ENCODE measurements at places on chromosomes 7 and 10.

DNA sequence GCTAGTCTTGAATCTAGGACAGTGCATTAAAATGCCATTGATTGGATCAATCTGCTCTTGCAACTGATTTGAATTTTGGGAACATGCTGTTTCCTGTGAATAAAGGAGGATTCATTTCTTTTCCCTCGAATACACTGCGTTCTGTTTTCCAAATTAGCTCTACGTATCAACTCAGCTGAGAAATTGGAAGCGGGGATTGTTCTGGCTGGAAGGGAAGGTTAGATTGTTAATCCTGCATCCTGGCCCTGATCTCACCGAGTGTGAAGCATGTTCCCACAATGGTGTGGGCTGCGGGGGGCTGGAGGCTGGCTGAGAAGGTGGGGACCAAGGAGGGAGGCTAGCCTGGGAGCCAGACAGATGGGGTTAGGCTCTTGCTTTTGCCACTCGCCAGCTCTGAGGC lies 17.6 kb downstream of the HTRA1 start:
- no peak for DNase-seq

DNA sequence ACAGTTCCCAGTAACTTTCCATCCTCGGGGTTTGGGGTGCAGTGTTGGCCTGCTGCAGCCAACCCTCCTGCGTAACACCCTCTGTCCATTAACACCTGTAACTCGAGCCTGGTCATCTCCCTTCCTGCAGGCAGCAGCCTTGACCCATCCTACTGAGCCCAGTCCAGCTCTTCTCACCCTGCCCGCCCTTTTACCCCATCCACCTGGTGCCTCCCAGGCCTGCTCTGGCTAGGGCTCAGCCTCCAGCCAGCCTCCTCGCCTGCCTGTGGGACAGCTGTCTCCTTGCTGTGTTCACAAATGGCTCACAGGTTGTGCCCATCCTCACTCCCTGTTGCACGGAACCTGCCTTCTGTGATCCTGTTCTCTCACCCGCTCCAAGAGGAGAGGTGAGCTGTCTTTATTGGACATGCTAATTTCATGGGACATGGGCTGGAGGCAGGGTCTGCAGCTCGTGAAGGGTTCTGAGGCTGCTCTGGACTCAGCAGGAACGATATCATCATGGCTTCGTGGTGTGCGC lies 277.2 kb upstream of the TCERG1L start:
- DNase-seq: no peak

DNA sequence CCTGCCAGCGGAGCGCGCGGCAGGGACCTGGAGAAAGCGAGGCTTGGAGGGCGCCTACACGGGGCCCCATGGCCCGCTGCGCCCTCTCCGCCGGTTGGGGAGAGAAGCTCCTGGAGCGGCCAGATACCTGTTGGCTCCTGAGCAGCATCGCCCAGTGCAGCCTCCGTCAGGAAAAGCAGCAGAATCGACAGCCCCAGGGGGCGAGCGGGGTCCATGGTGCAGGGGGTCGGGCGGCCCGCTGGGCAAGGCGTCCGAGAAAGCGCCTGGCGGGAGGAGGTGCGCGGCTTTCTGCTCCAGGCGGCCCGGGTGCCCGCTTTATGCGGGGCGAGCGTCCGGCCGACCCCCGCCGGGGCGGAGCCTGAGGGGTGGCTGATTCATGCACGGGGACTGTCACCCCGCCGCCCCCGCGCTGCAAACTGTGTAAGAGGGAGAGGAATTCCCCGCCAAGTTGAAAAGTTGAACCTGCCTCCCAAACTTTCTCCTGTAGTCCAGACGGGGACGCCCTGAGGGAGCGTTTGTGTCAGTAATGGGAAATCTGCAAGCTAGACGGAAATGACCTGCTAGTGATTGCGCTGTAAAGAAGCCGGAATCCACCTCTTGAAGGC lies at the start of gene TFPI2:
TFPI2 (minus strand) TSS at position 290 of the 605 bp plus-strand sequence; CDS start at position 215, 75 bp downstream.
- peak; percentile 49 for DNase-seq

- DNase-seq: no peak
These were observed 148.5 kb downstream of the ARHGAP22 start for GRCh38 chr10:48456361-48456804.

DNA sequence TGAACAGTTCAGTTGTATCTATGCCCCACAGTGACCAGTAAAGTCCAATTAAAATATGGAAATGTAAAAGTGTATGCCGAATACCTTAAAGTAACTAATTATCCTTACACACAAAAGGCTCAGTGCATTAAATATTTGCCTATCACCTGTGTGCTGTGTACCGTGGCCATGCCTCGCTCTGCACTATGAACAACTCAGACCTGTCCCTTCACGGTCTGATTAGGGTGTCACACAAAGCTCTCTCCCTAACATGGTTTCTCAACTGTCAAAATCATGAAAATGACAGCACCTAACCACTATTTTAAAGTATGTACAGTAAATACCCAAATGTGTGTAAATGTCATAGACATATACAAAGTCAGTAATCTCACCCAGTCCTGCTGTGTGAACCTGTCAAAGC lies 43.1 kb downstream of the STK17A start:
- DNase-seq: no peak

Data from neuronal stem cell (in vitro differentiated cells).